NB4 (cell line): ENCODE measurements at places on chromosomes 7 and 10.

- peak; percentile 59 for DNase-seq
These were observed 4.4 kb downstream of the IFIT3 start for GRCh38 chr10:89332123-89332633.

DNA sequence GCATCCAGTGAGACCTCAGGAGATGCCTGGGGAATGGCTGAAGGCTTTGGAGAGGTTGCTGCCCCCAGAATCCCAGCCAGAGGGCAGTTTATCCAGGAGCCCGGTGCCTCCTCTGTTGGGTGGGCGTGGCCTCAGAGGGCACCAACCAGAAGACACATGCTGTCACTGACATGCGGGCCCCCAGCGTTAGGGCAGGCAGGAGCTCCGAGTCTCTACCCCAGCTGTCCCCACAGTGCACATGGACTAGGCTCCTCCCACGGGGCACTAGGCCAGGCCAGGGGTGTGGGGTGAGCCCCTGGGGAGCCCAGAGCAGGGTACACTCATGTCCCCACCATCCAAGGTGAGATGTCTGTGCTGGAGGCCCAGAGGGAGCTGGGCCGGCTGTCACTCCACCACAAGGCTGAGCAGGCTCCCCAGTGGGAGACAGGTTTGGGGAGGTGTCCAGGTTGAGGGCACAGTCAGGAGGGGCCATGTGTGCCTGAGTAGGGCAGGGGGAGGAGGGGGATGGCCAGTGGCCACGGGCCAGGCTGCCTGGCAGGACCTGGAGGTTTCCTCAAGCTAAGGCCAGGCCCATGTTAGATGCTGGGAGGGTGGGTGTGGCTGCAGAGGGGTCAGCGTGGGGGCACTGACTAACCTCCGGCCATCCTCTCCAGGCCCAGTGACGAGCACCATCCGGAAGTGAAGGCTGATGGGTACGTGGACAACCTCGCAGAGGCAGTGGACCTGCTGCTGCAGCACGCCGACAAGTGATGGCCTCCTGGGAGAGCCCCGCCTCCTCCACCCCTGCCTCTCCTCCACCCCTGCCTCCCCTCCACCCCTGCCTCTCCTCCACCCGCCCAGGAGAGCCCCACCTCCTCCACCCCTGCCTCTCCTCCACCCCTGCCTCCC is 131.3 kb downstream of the FAM53B start:
- peak; percentile 84 for DNase-seq

- no peak for DNase-seq
These were observed 134.3 kb downstream of the TAX1BP1 start for GRCh38 chr7:27873981-27874957.

- no peak for DNase-seq
These were observed 489.5 kb downstream of the GATA3 start for GRCh38 chr10:8544057-8544380.

DNA sequence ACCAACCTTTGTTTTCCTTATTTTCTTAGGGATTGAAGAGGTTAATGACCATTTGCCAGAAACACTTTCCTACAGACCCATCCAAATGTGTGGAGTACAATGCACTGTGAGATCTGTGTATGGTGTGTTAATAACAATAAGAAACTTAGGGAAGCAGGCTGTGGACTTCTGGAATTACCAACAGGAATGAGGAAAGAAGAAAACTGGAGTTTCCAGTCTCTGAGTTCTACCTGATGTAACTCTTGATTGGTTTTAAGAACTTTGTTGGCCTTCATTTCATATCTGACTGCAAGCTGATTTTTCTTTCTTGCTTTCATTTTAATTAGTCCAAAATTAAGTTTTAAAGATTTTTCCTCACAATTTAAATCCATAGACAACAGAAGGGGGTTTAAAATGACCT is 43.5 kb downstream of the PRPF18 start:
- no peak for DNase-seq

- no peak for DNase-seq
These were observed 153.3 kb upstream of the TCERG1L start for GRCh38 chr10:131464789-131465188.

DNA sequence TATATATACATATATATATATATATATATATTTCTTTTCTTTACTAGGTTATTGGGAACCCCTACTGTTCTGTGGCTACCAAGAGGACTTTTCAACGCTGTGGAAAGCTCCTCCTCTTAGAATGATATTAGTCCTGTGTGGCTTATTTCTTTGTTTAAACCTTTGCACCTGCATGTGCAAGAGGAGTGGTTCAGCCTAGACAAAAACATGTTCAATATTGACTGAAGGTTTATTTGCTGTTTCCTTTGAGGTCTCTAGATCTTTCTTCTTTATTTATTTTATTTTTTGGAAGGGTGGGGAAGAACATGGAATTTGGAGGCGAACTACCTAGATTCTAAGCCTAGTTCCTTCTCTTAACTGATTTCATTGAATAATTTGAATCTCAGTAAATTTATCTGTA is 118.1 kb downstream of the GNAT3 start:
- no peak for DNase-seq

DNA sequence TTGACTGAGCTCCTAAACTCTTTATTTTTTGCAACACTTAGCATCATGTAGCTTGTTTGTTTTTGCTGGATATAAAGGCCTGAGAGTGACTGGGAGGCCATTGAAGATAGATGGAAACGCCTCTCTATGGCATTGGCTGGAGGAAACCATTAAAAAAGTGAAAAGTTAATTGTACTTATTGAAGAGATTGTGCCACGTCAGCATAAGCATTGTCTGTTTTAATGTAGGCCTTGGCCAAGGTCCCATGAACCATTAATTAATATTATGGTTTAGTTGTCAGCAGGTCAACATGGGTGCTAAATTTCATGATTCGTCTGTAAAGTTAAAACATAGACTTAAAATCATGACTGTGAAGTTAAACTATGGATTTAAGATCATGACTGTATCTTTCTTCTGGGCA is 178.6 kb downstream of the GATA3 start:
- no peak for DNase-seq

GRCh38 chr7:130929896-130930659 is 196.1 kb upstream of the KLF14 start:
- DNase-seq: no peak

DNA sequence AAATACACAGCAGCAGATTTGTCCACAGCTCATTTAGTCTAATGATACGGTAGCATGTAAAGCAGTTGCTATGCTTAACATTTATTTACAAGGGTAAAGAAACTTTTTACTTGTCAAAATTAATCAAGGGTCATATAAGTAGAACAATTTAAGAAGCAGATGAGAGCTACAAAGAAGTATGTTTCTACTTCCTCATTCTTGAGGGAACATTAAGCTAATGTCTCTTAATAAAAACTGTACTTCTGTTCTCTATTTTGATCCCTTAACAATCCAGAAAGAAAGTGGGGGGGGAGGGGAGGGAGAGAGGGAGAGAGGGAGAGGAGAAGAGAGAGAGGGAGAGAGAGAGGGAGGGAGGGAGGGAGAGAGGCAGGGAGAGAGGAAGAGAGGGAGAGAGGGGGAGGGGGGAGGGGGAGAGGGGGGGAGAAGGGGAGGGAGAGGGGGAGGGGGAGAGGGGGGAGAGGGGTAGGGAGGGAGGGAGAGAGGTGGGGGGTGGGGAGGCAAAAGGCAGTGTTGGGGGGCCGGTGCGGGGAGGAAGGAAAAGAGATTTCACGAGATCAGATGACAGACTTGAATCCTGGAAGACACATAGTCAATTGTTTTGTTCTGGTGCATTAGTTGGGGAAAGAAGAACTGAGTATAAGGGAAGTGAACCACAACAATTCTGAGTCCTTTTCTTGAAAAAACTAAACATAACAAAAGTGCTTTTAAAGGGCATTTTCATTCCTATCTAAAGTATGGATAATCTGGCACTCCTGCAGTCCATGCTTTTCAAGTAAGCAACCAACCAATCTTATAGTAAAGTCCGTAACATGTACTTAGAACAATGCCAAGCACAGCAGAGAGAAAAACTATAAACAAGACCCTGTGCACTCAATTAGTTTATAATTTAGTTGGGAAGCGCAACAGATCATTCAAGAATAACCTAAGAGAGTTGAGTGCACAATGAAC is 128.0 kb downstream of the USP6NL start:
- DNase-seq: peak; percentile 2

DNA sequence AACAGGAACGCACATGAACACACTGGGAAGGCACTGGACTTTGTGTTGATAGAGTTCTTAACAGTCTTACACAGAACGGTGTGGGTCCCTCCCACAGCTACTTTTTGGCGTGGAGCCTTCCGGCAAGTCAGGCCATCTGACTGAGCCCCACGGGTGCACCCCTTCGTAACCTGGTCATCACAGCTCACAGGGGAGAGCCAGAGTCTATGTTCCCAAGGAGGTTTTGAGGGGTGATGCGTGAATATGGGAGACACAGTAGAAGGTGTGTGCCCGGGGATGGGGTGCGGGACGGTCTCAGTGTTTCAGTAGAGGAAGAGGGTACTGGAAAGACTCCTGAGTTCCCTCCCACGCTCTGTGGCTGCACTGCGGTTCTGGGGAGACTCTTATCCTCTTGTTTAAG is 291.7 kb downstream of the DNAJB6 start:
- no peak for DNase-seq

DNA sequence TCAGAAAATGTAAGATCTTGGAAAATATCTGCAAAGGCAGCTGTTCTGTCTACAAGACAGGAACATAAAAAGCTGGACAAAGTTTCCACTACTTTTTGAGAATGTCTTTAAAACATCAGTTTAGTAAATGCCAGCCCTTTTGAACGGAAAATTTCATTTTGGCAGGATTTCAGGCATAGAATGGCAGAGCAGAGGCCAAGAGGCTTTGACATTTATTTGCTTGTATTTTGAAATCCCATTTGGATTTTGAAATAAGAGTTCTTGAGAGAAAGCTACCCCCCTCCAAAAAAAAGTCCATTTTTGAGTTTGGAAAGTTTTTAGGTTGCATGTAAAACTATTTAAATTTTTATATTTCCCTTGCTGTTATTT is 3.1 kb upstream of the ETV1 start:
- no peak for DNase-seq

GRCh38 chr7:132019703-132020102 is 463.3 kb upstream of the PODXL start:
- no peak for DNase-seq

DNA sequence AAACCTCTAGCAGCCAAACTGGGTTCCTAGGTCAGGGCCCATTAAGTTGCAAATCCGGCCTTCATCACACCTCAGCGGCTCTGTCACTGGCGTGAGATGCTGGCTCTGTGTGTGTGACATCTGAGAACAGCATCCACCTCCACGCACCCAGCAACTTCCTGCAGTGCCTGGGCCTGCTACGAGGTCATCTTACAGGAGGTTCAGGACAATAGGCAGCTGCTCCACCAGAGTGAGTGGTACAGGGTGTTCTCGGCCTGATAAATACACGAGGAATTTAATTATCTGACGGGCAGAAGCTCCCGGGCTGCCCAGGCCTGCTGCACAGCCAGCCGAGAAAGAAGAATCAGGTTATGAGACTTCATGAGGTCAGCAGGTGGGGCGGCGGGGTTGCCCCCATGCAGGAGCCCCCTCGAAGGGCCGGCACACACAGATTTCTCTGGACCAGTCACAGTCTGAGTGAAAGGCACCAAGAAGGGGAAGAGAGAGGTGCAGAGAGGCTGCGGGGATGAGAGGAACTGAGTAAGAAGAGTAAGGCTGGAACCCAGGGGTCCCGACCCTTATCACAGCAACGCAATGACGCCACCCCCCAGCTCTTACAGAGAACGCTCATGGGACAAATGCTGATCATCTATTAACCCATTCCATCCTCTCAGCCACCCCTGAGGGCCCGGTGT is 49.3 kb downstream of the CALML3 start:
- no peak for DNase-seq

DNA sequence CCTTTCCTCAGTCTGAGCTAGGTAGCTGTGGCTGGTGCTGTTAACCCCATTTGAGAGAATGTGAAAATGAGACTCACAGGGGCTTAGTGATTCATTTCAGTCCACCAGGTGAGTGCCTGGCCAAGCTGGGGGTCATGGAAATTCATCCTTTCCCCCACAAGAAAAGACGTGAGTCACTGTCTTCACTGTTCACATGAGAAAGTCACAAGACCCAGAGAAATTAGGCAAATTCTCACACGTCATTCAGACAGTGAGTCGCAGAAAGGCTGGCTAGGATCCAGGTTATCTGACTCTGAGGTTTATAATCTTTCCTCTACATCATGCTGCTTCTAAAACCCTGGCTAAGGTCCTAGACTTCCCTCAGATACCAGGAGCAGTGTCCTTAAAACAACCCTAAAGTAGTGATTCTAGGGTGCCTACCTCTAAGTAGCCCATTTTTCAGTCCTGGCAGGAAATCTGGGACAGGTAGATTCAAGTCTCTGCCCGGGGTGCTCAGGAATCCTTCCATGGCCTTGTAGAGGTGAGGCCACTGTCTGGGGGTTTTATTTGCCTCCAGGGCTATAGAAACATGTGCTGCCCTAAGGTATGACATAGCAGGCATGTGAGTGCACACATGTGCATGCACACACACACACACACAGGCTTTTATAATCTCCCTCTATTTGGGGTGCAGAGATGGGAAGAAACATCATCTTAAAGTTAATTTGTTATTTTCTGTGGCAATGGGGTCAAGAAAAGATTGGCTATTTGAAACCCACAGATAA is 427.9 kb upstream of the CELF2 start:
- no peak for DNase-seq

DNA sequence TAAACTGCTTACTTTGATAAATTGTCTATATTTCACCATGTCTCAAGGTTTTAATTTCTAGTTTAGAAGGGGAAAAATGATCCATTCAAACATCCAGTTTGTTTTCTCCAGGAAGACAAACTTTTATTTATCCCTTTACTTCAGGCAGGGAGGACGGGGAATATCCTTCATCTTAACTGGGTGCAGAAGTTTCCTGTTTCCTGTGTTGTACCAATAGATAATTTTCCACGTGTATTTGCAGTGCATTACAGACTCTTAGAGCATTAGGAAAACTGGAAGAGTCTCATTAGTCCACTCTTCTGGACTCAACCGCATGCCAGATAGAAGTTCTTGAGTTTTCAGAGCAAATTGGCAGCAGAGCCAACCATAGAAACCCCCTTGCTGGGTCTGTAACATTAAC is 39.4 kb upstream of the PIP4K2A start:
- no peak for DNase-seq

- DNase-seq: no peak
These were observed 8.2 kb upstream of the NDST2 start for GRCh38 chr10:73819513-73820093.

DNA sequence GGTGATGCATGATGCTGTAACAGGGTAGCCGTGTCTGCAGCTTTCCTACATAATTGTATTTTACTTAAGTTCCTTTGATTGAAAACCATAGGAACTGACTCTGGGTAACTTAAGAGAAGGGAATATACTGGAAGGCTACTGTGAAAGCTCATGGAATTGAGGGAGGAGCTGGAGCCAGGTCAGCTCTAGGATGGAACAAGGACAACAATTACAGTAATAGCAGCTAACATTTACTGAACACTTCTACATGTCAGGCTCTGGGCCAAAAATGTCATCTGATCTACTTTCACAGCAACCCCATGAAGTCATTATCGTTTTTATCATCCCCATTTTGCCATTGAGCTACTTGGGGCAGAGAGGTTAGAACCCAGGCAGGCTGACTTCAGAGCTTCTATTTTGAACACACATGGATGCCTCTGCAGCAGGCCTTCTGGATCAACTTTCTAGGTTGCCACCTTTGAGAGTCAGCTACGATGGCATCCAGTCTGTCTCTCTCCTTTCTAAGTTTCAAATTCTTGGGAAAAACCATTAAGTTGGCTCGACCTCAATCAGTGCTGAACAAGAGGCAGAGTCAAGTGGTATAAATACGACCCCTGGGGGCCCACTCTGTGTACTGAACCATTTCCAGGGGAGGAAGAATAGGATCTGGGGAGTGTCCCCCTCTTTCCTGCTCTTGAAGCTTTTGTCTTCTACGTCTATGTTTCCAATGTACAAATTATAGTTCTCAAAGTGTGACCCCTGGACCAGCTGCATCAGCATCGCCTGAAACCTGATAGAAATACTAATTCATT is 272.3 kb upstream of the PLPP4 start:
- DNase-seq: no peak
